ENCODE measurements at places on chromosomes 6 and 20.

DNA sequence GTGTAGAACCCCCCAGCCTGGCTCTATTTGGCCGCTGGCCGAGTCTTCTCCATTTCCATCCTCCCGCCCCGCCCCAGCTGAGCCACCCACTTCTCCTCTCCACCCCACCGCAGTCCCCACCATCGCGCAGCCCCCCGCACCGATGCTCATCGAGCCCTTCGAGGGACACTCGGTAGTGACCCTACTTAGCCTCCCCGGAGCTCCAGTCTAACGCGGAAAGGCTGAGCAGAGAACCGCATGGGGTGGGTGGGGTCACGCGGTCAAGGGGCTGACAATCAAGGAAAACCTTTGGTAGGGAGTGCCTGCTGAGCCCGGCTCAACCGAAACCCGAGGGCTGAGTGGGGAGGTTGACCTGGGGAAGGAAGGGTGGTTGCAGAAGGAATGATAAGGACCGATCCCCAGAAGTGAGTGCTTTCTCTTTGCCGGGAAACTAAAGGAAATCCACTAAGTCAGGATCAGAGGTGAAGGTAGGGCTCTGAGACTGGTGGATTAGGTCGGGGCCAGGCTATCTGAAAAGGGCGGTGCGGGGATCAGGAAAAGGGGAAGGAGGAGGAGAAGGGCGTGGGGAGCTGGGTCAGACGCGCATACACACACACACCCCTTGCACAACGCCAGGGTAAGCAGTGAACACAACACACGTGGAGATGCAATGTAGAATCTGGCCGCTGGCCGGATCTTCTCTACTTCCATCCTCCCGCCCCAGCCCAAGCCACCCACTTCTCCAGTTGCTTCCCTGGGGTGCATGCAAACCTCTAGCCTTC lies 49.8 kb downstream of the CPXM1 start:
- no peak for DNase-seq

DNA sequence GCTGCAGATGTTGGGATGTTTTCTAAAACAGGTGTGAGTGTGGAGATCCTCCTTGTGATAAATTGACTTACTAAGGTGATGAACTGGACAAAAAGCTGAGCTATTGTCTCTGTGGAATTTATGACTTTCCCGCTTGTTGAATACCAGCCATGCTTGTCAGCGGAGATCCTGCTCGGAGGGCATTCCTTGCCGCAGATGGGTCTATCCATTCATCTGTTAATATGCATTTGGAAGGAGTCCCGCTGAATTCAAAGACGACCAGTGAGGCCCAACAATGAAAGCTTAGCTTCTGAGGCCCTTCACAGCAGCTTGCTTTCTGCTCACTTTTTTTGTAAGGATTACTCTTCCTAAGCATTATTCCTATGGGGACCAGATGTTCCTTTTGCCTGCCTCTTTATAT lies 124.9 kb downstream of the TIAM2 start:
- DNase-seq = no peak

DNA sequence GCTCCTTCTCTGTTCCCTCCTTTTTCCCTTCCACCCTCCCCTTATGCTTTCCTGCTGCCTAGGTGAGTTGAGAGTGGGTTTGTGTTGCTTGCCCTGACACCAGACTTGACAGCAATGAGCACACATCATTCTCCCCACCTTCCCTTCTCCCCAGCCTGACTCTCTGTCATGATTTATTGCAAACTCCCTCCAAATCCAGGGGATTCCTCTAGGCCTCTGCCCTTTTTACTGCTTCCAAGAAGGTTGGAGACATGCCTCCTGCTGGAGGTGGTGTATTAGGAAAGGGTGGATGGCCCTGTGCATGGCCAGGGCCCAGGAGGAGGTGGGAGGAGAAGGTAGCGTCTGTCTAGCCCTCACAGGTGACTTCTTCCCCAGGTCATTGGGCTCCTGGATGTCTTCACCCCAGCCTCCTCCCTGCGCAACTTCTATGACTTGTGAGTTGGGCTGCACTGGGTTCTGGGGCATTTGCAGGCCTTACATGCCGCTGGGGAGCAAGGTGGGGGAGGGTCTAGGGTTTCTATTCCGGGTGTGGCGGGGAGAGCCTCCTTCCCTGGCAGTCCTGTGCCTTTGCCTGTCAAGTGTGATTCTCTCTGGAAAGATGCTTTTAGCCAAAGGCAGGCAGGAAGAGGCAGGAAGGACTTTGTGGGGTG lies 2.1 kb downstream of the MAPK13 start:
- DNase-seq = no peak

DNA sequence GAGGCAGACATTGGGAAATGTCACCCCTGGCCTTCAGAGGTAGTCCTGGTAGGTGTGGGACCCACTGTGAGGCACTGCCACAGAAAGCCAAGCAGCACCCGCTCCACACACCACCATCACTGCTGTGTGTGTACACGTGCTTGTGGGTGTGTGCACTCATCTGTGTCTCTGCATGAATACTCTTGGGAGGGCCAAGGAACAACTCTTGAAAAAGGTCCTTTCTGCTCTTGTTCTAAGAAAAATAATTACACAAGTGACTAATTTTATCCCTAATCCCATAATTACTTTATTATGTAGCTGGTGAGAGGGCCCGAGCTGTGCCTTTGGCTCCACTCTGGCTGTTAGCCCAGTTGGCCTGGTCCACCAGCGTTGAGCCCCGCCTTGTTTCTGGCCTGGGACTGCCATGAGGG lies 21.7 kb upstream of the EPB41L1 start:
- DNase-seq = no peak

- DNase-seq = no peak
Observed at GRCh38 chr6:116476002-116476678, 15.0 kb downstream of the CALHM6 start.

DNA sequence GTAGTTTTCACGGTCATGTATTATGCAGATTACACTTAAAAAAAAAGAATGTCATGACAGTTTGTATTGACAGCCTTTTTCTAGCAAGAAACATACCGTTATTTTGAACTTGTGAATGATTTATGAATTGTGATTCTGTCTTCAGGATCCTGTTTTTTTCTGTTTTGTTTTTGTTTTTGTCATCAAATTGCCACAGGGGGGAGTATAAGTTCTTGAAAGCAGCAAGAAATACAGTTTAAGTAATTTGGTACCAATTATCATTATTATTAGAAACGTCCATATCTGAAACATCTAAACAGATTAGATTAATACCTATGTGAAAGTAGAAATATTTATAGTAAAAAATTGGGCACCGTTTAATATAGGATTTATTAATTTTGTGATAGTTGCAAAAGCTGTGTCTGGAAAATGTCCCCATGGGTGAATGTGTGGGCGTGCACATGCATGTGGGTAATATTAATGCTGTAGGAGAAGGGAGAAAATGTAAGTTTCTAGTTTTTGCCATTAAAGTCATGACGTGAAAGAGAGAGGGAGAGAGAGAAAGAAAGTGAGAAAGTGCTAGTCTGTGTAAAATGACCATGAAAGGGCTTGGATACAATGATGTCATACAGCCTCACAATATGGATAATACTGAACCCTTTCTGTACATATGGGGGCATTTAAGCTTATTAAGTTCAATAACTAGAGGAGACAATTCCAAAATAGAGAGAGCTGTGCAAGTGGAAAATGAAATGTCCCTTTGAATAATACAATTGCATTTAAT lies 9.4 kb upstream of the CCN2 start:
- DNase-seq = no peak

DNA sequence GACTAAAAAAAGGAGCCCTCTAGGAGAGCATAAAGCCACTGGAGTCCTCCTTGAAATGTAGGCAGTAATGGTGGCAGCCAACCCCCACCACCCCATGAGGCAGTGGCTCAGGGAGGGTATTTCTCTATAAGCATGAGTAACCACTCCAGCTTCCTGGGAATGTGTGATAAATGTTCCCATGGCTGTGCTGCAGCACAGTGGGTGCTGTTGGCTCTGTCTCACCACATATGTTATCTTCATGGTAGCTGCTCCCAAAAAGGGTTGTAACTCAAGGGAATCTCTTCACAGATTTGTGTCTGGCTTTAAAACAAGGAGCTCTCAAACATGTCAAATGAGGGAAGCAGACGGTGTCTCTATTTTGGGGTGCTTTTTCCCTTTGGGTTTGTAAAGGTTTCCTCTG lies 7.5 kb upstream of the PHACTR1 start:
- DNase-seq = peak; percentile 5

DNA sequence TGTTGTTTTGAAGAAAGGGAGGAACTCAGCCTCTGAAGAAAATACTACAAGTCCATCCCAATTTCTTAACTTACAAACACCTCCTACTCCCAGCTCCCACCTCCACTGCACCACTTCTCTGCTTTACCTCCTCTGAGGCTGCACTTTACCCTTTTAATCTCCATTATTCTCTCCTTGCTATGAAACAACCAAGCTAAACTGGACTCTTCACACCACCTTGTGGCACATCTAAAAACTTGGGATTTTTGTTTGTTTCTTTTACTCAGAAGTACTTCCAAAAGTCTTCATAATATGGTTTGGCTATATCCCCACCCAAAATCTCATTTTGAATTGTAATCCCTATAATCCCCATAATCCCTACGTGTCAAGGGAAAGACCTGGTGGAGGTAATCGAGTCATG lies 142.2 kb downstream of the MOXD1 start:
- DNase-seq = no peak
